ENCODE measurements at places on chromosomes 1 and 21. TPM values are rescaled to one million over a fixed set of nuclear protein-coding genes. Genes with fewer than 3 reads are reported as not detected.

Gene HNRNPR
- total RNA-seq, result 231 TPM

Gene CLCA2
- not detected for total RNA-seq

Gene C1orf116
- not detected for total RNA-seq

Gene TRIM67
- total RNA-seq, result not detected

Gene INSRR
- 1.1 TPM for total RNA-seq

Gene EDN2
- not detected for total RNA-seq

GRCh38 chr21:41170442-41170841 lies 2.5 kb downstream of the BACE2 start:
- H3K36me3 ChIP-seq, result no peaks in the 10 kb centered on the region
- no peak overlapping the region for H3K27ac ChIP-seq
- H3K27me3 ChIP-seq, result peaks cover 42% of the 10 kb centered on the region
- H3K4me3 ChIP-seq, result peak overlapping the region; percentile 7

- H3K4me3 ChIP-seq, result no peak overlapping the region
- H3K4me1 ChIP-seq, result no peaks in the 10 kb centered on the region
- no peak for DNase-seq
- H3K27ac ChIP-seq, result no peak overlapping the region
Observed at GRCh38 chr1:177172866-177173265, 2.1 kb downstream of the BRINP2 start.

DNA sequence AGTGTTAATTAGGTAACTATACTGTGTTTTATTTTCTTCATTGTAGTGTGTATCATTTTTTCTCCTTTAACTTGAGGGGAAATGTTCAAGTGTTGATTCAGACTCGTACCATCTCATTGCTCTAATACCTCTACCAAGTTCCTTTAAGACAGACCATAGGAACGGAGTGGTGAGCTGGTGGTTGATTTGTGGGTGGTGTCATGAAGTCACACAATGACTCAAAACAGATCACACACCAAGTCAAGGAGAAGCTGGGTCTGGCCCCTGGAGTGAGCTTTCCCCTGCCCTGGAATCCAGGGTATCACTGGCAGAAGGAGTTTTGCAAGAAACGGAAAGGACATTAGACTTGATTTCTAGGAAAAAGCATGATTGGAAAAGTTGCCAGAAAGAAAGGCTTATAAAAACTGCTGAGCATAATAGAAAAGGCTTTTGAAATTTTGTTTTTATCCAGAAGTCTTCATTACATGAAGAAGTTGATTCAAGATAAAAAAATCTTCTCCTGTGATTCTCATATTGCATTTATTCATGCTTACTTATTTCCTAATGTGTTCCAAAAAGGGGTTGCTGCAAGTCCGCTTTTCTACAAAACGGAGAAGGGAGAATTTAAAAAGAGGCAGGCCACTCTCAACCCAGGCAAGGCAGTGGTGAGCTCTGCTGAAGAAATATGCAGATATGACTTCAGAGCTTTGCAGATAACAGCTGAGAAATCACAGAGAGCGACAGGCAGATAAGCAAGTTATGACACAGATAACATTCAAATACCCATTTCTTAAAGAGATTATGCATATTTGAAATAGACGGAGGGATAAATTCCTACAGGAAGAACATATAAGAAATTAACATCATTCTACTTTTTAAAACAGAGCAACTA lies 79.7 kb downstream of the TBX19 start:
- H3K36me3 ChIP-seq, result peaks cover 4% of the 10 kb centered on the region
- H3K27me3 ChIP-seq, result no peaks in the 10 kb centered on the region
- H3K4me1 ChIP-seq, result peaks cover 69% of the 10 kb centered on the region
- DNase-seq, result peak; percentile 39

DNA sequence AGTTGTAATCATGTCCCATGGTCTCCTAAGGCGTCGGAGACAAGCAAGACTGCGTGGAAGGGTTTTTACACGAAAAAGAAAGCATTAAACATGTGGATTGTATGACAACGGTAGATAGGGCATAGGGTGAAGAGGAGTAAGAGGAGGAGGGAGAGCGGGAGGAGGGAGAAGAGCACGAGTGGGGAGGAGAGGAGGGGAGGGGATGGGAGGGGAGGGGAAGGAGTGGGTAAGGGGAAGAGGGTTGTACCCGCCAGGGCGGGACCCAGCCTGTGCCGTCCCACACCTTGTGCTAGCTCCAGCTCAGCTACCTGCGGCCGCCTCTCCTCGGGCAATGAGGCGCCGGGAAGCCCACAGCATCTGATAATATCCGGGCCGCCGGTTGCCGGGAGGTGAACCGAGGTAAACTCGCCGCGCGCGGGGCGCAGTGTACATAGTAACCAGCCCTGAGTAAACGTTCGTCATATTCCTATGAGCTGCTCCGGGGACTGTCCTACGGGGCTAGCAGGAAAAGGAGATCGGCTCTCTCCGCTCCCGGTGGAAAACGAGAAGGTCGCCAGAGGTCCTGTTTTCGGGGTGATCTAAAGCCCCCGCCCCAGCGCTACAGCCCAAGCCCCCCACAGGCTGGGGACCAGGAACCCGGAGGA lies 449 bp upstream of the RCAN3 start:
- peaks cover 65% of the 10 kb centered on the region for H3K4me1 ChIP-seq
- peaks cover 2% of the 10 kb centered on the region for H3K36me3 ChIP-seq
- peak overlapping the region; percentile 99 for H3K27ac ChIP-seq
- peak overlapping the region; percentile 94 for H3K4me3 ChIP-seq
- no peaks in the 10 kb centered on the region for H3K27me3 ChIP-seq

DNA sequence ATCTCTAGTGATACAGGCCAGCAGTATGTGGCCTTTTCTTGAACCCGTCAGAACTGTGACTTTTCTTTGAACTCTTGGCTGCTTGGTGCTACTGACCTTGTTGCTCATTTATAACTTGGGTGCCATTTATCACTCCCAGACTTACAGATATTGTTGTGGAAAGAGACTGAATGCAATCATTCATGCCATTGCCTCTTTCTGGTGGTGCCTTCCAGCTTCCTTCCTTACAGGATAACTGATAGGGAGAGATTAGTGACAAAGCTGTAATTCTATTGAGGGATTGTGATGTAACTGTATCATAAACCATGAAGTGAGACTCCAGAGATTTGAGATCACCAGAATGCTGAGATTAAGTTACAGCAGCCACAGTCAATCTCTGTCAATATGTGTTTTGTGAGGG lies 256.5 kb downstream of the USP25 start:
- H3K27ac ChIP-seq, result no peak overlapping the region
- no peak for DNase-seq
- no peaks in the 10 kb centered on the region for H3K27me3 ChIP-seq
- no peaks in the 10 kb centered on the region for H3K4me1 ChIP-seq

- H3K4me1 ChIP-seq, result no peaks in the 10 kb centered on the region
- no peak for DNase-seq
- no peak overlapping the region for H3K27ac ChIP-seq
- no peaks in the 10 kb centered on the region for H3K36me3 ChIP-seq
Observed at GRCh38 chr1:2956576-2956975, 64.7 kb upstream of the ACTRT2 start.

GRCh38 chr1:228148196-228148861 lies 1.4 kb upstream of the GJC2 start:
- no peak for DNase-seq
- H3K27ac ChIP-seq, result no peak overlapping the region
- H3K4me3 ChIP-seq, result no peak overlapping the region

DNA sequence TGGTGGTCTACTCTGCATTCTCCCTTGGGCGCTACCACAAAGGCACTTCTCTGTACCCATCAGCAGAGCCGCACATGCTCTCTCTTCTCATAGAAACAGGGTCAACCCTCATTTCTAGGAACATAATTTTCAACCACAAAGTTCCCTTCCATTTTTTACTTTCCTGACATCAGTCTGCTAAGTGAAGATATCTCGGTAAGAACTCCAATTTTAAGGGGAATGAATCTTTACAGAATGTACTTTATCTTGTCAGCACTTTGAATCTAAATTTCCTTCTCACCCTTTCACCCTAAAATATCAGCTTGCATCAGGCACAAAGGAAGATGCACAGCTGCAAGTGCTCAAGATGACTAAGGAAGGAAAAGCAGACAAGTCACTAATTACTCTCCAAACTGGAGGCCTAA lies 545.9 kb downstream of the SMYD3 start:
- H3K27me3 ChIP-seq, result no peaks in the 10 kb centered on the region
- peaks cover 10% of the 10 kb centered on the region for H3K4me1 ChIP-seq
- DNase-seq, result no peak
- no peak overlapping the region for H3K4me3 ChIP-seq
- no peak overlapping the region for H3K27ac ChIP-seq

DNA sequence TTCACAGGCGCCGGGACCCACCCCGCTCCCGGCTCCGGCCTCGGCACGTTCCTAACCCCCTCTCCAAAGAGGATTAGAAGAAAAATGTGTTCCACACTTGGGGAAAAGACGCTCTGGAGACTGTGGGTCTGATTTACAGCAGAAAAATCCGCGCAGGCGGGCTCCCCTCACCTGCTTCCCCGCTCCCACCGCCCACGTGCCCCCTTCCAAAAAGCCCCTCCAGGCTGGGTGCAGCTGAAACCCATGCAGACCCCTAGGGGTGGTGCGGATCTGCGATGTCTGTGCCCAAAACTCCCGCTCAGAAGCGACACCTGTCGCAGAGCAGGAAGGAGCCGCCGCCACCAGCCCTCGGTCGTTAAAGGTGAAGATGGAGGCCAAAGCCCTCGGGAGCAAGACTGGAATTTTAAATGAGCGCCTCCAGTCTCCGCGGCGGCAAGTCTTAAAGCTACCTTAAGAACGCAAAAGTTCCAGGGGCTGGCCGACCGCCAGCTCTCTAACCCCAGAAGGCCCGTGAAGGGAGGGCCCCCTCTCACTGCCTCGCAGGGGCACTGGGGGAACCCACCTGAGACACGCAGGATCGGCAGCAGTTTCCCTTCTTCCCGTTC lies 688 bp upstream of the CHD5 start:
- peaks cover 5% of the 10 kb centered on the region for H3K4me1 ChIP-seq
- peaks cover 10% of the 10 kb centered on the region for H3K36me3 ChIP-seq
- no peak overlapping the region for H3K27ac ChIP-seq
- peaks cover 40% of the 10 kb centered on the region for H3K27me3 ChIP-seq

GRCh38 chr1:219659684-219660083 lies 46.8 kb upstream of the ZC3H11B start:
- peaks cover 9% of the 10 kb centered on the region for H3K4me1 ChIP-seq
- DNase-seq, result no peak
- H3K36me3 ChIP-seq, result no peaks in the 10 kb centered on the region

GRCh38 chr1:69421286-69421685 lies 146.4 kb upstream of the LRRC7 start:
- H3K27ac ChIP-seq, result no peak overlapping the region
- no peak overlapping the region for H3K4me3 ChIP-seq
- no peaks in the 10 kb centered on the region for H3K4me1 ChIP-seq
- DNase-seq, result no peak
- H3K27me3 ChIP-seq, result no peaks in the 10 kb centered on the region
